Cortex of kidney (tissue), 1 donor: ENCODE measurements at places on chromosomes 6 and 20.

GRCh38 chr20:38854654-38855066 lies 49.2 kb downstream of the PPP1R16B start:
- no peak for DNase-seq

GRCh38 chr6:112274774-112275173 lies 20.4 kb upstream of the LAMA4 start:
- no peak for DNase-seq

GRCh38 chr6:50289366-50289765 lies 239.6 kb upstream of the DEFB112 start:
- no peak for DNase-seq

DNA sequence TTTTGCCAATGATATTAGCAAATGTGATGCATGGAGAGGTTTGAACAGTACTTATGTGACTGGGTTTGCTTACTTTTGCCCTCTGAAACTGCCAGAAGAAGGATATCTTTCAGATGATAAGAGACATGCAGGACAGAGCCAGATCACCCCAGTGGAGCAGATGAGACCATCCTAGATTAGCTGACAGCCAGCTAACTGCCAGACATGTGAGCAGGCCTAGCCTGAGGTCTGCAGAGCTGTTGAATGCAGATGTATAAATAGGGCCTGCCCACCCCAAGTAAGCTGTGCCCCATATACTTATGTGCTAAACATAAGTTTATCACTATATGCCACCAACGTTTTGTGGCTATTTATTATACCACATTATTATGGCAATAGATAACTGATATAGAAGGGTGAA lies 5.9 kb downstream of the ZSCAN31 start:
- DNase-seq = no peak

DNA sequence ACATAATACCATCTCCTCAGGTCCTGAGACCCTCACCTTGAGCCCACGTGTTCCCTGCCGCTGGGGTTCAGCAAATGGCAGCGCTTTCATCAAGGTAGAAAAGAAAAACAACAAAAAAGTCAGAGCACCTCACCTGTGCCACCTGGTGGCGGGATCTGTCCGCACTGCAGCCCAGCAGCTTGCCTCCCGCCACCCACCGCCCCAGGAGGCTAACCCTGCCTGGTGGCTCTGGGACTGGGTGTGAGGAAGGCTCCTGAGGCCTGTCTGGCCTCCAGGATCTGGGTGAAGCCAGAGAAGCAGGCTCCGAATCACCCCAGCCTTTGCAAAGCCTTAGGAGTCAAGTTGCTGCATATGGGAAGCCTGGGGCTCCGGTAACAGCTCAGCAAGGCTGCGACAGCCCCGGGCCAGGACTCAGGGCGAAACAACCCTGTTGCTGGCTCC lies 270.8 kb downstream of the BMP7 start:
- DNase-seq = no peak

- no peak for DNase-seq
These were observed 99.0 kb upstream of the PREP start for GRCh38 chr6:105501826-105502344.

- no peak for DNase-seq
These were observed 239.5 kb downstream of the SLC24A3 start for GRCh38 chr20:19451923-19452295.

DNA sequence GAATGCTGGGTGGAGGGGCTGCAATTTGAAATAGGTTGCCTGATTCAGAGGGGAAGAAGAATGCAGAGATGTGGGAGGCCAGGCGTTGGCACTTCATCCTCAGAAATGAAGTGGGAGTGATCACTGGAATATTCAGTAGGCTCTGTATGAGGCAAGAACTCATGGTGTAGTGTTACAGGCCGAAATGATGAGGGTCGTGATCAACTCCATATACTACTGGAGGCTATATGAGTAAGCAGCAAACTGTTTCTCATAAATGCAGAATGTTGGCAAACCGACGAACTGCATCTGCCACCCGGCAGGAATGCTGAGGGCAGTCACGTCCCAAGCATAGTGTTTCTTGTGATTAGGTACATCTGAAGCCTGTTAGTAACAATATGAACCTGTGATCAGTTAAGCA lies 12.7 kb downstream of the KCNS1 start:
- DNase-seq = no peak
